ENCODE measurements at places on chromosomes 13 and 19.

GRCh38 chr13:104296286-104296685, 1230.1 kb upstream of the SLC10A2 start:
- no peak for DNase-seq

DNA sequence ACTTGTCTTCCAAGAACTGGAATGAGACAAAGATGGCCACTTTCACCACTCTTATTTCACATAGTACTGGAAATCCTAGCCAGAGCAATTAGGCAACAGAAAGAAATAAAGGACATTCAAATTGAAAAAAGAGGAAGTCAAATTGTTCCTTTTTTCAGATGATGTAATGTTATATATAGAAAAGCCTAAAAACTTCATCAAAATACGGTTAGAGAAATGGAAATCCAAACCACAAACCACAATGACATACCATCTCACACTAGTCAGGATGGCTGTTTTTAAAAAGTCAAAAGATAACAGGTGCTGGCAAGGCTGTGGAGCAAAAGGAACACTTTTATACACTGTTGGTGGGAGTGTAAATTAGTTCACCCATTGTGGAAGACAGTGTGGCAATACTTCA, 113.3 kb upstream of the SPRY2 start:
- no peak for DNase-seq

DNA sequence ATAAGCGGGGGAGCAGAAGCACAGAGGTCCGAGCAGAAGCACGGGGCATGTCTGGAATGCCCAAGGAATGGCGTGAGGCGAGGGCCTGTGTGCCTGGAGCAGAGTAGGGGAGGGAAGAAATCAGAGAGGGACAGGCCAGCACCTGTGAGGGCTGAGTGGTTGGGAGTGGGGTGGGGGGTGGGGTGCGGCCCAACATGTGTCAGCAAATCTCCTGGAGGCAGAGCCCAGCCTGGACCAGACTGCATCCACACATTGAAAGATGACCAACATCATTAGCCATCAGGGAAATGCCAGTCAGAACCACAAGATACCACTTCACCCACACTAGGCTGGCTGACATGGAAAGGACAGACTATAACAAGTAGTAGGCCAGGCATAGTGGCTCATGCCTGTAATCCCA, 11.2 kb downstream of the CLASRP start:
- no peak for DNase-seq

- peak; percentile 86 for DNase-seq
These were observed 539 bp downstream of the U2AF1L4 start for GRCh38 chr19:35744430-35745327.

DNA sequence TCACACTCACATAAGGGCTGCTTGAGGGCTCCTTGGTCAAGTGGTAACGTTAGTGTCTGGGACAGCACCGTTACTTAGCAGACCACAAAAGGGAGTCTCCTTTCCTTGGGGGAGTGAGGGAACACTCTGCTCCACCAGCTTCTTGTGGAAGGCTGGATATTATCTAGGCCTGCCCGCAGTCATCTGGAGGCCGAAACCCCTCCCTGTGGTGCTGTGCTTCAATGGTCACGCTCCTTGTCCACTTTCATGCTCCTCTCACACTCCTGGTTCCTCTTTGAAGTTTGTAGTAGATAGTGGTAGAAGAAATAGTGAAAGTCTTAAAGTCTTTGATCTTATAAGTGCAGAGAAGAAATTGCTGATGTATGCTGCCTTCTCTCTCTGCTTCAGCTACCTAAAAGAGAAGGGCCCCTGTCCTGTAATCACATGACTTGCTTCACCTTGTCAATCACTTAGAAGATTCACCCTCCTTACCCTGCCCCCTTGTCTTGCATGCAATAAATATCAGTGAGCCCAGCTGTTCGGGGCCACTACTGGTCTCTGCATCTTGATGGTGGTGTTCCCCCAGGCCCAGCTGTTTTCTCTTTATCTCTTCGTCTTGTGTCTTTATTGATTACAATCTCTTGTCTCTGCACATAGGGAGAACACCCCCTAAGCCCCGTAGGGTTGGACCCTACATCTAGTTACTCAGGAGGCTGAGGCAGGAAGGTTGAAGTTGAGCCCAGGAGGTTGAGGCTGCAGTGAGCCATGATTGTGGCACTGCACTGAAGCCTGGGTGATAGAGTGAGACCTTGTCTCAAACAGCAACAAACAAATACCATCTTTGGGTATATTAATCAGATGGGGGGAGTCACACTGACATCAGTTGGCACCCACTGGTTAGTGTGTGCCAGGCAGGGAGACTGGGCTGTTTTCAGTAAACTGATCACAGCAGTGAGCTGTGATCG, 11.6 kb upstream of the MZF1 start:
- DNase-seq, result no peak

Data from T-helper 9 cell (primary cell).